ENCODE measurements at places on chromosomes 1 and 21.

DNA sequence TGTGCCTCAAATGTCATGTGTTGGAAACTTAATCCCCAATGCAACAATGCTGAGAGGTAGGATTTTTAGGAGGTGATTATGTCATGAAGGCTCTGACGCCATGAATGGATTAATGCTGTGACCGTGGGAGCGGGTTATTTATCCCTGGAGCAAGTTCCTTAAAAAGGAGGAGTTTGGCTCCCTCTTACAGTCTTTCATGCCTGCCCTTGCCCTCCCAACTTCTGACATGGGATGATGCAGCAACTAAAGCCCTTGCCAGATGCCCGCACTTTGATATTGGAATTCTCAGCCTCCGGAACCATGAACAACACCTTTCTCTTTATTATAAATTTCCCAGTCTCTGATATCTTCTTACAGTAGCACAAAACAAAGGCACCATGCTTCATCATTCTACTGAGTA is 685.3 kb upstream of the CHRM3 start:
- no peak for DNase-seq

GRCh38 chr21:40447016-40447415 is 399.9 kb downstream of the DSCAM start:
- DNase-seq: no peak

GRCh38 chr1:171576144-171576543 is 45.9 kb upstream of the MYOCOS start:
- DNase-seq: no peak

DNA sequence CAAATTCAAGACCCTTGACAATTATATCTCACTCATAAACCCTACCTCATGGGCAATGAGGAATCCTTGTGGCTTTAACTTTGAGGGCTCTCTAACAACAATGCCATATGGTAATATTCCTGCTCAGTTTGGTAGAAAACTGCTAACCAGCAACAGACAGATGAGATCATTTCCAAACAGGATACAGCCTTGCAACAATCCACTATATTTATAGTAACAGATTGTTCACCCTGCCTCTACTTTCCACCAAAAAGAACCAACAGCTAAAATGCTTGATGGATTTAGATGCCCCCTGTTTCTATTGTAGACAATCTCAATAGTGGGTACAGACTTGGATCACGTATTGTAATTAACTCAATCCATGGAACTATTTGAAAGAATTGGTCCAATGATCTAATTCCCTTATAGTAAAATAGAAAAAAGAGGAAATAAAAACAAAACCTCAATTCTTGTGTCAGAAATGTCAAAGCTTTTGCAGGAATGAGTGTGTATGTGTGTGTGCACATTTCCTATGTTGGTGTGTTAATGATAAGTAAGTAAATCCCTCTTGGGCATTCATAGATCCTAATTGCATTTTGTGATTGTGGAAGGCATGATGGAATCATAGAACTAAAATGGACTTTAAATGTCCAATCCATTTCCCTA is 100.0 kb upstream of the EDEM3 start:
- DNase-seq: no peak

GRCh38 chr1:42288311-42288985 is 46.6 kb downstream of the FOXJ3 start:
- DNase-seq: no peak

Data from CD4-positive, alpha-beta T cell treated with Interleukin-21 for 1 hour (primary cell).